ENCODE measurements at places on chromosomes 3 and 15. TPM values are rescaled to one million over a fixed set of nuclear protein-coding genes. Genes with fewer than 3 reads are reported as not detected.

- no peak for DNase-seq
Observed at GRCh38 chr15:63210151-63211091, 21.0 kb downstream of the RAB8B start.

DNA sequence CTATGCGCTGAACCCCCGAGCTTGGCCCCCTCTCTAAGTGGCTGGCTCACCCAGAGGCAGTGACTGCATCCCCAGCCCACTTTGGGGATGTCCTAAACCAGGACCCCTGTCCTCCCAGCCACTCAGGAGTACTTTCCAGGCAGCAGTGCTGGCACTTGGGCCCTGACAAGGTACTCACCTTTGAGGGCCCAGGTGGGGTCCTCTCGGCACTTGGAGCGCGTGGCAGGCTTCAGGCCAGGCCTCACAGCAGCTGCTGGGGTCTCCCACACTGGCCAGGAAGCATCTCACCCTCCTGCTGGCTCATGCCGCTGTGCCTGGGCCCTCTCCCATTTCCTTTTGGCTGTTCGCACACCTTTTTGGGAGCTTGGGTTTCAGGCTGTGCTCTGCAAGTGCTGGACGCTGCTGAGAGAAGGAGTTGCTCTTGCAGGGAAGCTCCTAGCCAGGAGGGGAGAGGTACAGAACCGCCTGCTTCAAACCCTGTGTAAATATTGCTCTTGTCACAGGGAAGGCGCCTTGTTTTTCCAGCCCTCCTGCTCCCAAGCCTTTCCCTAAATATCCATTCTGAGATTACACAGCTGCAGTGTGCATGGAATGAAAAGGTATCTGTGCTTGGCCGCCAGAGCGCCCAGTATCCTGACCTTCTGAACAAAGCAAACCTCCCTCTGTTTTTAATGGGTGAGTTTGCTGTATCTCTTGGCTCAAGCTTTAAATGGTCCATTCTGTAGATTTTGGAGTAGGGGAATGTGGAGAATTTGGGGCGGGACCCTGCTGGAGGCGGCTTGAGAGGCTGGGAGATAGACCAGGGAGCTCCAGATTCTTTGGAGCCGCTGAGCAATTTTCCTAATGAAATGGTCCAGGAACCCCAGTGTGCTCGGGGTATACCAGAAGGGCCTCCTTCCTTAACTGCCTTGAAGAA lies 45.6 kb downstream of the DNASE1L3 start:
- DNase-seq, result no peak

DNA sequence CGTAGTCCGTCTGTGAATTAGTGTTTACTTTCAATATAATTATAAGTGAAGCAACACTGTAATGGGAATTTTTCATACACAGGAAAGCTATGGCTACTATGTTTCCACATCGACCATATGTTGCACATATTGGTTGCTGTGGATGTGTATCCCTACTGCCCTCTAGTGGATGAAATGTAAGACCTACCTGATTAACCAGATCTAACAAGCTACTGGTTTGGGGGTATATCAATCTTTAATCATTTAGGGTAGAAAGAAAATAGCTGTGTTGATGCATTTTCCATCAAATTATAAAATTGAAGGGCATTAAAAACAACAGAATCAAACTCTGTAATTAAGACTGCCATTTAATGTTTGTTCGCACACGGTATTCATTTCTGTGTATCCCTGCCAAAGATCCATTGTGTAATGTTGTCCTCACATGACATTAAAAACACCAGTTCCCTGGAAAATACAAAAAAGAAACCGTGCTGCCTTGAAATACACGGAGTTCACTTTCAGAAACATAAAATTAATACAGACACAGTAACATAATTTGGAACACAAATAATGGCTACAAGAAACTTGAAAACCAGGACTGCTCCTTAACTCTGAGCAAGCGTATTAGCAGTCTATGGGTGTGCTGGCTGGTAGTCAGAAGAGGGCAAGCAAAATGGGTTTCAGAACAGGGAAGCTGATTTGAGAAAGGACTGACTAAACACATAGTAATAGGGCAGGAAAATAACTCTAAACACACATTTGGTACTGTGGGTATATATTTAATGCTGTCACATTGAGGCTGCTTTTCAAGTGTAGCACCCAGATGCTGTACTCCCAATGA lies 125.1 kb downstream of the TIGIT start:
- no peak for DNase-seq

DNA sequence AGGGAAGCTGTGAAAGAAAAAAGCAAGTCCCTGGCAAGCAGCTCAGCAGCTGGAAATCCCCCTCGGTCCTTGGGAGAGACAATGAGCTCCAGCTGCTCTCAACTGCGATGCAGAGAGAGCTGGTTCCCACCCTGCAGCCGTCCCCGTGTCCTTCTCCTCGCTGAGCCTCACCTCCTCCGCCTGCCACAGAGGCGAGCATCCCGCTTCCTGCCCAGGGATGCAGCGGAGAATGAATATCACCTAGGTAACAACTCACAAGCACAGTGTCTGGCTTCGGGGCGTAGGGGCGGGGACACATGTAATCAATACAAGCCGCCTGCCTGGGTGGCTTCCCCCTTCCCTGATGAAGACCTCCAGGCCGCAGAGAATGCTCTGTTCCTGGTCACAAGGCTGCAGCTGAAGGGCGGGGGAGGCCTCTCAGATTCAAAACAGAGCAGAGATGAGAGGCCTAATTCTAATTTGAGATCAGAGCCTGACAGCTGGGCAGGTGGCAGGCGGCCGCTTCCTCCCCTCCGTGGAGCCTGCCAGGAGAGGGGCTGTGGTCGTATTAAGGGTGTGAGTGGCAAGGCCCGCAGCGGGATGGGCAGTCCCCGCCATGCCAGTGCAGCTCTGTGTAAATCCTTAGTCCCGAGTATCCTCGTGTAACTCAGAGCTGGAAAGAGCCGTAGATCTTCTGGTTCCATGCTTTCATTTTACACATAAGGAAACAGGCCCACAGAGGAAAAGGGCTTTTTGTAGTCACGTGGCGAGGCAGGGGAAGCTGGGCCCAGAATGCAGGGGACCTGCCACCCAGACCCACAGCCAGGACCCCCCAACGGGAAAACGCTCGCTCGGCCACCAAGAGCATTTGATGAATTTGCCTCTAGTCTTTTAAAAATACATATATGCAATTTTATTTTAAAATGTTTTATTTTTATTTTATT lies 24.3 kb downstream of the ZDHHC19 start:
- no peak for DNase-seq

DNA sequence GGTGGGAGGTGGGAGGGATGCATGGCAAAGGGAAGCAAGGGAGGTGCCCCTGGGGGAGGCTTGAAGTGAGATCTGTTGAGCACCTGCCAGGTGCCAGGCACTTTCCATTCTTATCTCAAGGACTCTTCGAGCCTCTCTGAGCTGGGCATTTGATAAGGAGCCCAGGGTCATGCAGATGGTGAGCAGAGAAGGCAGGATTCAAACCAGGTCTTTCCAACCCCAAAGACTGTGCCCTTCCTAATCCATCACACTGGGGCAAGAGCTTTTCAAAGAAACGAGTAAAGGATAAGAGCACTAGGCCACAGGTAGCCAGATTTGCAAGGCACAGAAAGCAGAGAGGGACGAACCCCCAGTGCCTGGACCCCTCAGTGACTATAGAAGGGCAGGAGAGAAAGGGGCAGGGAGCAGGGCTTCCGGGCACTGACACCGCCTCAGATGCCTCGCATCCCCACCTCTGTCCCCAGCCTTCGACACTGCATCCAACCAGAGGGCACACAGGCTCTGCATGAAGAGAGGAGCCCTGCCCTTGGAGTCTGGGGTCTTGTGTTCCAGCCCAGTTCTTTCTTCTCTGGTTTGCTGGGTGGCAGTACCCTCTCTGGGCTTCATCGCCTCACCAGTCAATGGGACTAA lies 21.0 kb downstream of the IGDCC4 start:
- DNase-seq, result no peak

- no peak for DNase-seq
Observed at GRCh38 chr3:1365528-1365927, 272.7 kb downstream of the CNTN6 start.

Gene MNS1
- total RNA-seq, result 0.51 TPM

Gene PLCH1
- total RNA-seq, result 1.5 TPM

Gene IRAK2
- 2.8 TPM for total RNA-seq
